ENCODE measurements at places on chromosomes 5 and 9.

GRCh38 chr5:160628619-160628968 lies 206.9 kb downstream of the PTTG1 start:
- no peak for DNase-seq

GRCh38 chr9:76886318-76886717 lies 19.6 kb downstream of the PRUNE2 start:
- DNase-seq, result no peak

- DNase-seq, result no peak
Measured at GRCh38 chr5:137672001-137672400, 63.9 kb downstream of the KLHL3 start.

DNA sequence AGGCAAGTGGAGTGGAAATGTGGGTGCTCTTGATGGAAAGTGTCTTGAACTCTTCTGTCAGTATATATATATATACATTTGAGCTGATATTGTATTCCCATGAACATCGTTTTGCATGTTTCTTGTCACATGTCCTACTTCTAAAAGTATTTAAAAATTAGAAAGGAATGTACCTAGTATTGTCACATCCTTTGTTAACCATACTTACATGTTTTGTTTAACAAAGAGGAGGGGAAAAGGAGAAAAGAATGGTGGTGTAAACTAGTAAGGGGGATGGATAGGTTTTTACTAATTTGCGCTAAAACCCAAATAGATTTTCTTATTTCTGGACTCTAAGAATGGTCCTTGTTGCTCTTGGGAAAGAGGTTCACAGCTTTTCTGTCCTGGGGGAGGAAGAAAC lies 181.7 kb downstream of the GOLPH3 start:
- no peak for DNase-seq

- peak; percentile 65 for DNase-seq
Measured at GRCh38 chr9:137666955-137667670, 48.3 kb downstream of the EHMT1 start.
